ENCODE measurements at places on chromosomes 1 and 21. TPM values are rescaled to one million over a fixed set of nuclear protein-coding genes. Genes with fewer than 3 reads are reported as not detected.

The ALX3 gene
- total RNA-seq = not detected

The AMY2A gene
- not detected for total RNA-seq

The KRTAP19-1 gene
- not detected for total RNA-seq

The SLC9C2 gene
- not detected for total RNA-seq

The LCE1B gene
- total RNA-seq = not detected

The NTMT2 gene
- total RNA-seq = not detected

The B3GALT2 gene
- 4.3 TPM for total RNA-seq

The PLXNA2 gene
- total RNA-seq = 0.43 TPM

The AADACL3 gene
- total RNA-seq = not detected

The TEX38 gene
- total RNA-seq = not detected

The SIKE1 gene
- total RNA-seq = 68.5 TPM

The IRF6 gene
- total RNA-seq = 0.25 TPM

The SPATA45 gene
- not detected for total RNA-seq

The RNF186 gene
- not detected for total RNA-seq

The HNRNPCL1 gene
- total RNA-seq = not detected

The OR2M3 gene
- total RNA-seq = not detected

The TDRD5 gene
- total RNA-seq = not detected

The OPTC gene
- total RNA-seq = not detected

The KCNJ10 gene
- not detected for total RNA-seq

The ANKRD34A gene
- 3.7 TPM for total RNA-seq

The TNFRSF8 gene
- 32.9 TPM for total RNA-seq

The C1orf198 gene
- 1.7 TPM for total RNA-seq

The MMP23B gene
- total RNA-seq = 2.4 TPM

The LCE1A gene
- total RNA-seq = not detected

The TPTE gene
- total RNA-seq = not detected

The NEK2 gene
- 47.5 TPM for total RNA-seq

The ZBTB40 gene
- 15.2 TPM for total RNA-seq

The MYCL gene
- 0.10 TPM for total RNA-seq

All from activated CD4-positive, alpha-beta memory T cell treated with anti-CD3 and anti-CD28 coated beads, Interleukin-2, amount 10 ng/mL, durations not matched to agents 7 days and 5 days (primary cell).